ENCODE measurements at places on chromosomes 7 and 10.

DNA sequence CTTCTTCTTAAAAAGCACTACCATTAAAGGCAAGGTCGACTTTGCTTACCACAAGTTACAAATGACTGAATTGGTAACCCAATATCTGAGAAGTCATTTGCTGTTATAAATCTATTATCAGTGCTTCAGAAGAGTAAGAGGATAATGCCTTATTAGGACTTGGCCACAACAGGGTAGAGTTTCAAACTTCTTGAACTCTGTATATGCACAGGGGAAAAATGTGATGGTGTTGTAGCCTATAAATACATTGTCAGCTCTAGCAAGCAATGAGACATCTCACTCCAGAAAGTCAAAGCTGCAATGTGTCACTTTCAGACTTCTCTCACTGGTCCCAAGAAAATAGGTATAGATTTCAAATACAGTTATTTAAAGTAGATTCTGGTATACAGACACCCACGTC, 9.3 kb downstream of the TFEC start:
- DNase-seq = no peak

DNA sequence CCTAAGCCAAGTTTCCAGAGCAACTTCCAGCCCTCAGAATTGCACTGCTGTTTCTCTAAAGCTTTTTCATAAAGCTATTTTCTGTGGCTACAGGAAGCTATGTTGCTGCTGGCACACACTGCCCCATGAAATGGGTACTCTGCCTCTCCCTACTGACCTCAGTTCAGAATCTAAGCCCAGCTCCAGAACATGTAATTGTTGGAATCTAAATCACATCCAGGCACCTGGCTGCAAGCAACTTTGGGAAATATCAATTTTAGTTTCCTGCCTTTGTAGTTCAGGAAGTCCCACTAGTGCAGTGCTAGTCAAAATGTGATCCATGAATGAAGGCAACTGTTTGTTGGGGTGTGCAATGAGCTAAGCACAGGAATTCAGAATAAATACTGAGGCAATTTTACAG, 226.2 kb downstream of the THSD7A start:
- no peak for DNase-seq

DNA sequence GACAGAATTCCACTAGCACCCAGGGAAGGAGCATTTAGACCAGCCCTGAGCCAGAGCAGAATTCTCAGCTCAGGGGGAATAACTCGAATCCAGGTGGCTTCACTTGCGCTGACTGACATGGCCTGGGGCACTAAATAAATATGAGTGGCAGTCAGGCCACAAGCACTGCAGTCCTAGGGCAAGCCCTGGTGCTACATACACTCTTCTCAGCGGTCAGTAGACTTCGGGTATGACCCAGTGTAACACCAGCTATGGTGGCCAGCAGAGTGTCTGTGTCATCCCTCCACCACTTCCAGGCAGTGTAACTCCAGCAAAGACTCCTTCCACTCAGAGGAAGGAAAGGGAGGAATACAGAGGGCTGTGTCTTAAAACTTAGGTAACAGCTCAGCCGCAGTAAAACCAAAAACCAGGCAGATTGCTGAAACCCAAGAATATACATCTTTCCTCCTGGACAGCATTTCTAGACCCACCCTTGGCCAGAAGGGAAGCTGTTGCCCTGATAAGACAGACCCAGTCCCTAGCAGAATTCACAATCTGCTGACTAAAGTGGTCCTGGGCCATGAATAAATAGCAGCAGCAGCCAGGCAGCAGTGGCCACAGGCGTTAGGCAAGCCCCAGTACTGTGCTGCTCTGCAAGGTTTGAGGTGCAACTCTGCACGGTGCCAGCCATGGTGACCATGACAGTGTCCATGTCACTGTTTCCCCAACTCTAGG, 77.0 kb downstream of the SNX13 start:
- DNase-seq = no peak

DNA sequence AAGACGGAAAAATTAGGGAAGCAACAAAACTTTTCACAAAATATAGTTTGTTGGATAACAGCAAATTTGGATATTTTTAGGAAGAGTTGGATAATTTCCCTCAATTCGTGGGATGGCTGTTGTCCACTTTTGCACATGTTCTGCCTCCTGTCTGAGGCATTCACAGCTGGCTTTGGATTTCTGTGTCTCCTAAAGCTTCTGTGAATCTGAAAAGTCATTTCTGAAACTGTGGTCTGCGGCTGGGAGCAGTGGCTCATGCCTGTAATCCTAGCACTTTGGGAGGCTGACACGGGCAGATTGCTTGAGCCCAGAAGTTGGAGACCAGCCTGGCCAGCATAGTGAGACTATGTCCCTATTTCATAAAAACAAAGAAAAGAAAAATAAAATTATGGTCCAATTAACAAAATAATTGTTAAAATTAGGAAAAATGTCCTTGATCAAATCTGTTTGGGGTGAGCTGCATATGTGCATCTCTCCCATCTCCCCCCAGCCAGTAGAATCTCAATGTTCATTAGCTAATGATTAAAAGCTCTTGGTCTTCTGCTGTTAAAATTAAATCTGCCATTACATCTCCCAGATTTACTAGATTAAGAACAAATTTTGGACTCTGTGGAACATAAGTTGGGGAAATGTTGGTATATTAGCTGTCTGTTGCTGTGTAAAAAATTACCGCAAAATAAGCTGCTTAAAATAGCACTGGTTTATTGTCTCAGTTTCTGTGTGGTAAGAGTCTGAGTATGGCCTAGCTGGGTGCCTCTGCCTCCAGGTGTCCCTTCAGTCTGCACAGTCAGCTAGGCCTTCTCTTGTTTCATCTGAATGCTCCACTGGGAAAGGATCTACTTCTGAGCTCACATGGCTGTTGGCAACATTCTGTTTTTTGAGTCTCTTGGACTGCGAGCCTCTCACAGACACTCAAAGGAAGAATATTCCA, 332.0 kb upstream of the FZD1 start:
- DNase-seq = no peak

DNA sequence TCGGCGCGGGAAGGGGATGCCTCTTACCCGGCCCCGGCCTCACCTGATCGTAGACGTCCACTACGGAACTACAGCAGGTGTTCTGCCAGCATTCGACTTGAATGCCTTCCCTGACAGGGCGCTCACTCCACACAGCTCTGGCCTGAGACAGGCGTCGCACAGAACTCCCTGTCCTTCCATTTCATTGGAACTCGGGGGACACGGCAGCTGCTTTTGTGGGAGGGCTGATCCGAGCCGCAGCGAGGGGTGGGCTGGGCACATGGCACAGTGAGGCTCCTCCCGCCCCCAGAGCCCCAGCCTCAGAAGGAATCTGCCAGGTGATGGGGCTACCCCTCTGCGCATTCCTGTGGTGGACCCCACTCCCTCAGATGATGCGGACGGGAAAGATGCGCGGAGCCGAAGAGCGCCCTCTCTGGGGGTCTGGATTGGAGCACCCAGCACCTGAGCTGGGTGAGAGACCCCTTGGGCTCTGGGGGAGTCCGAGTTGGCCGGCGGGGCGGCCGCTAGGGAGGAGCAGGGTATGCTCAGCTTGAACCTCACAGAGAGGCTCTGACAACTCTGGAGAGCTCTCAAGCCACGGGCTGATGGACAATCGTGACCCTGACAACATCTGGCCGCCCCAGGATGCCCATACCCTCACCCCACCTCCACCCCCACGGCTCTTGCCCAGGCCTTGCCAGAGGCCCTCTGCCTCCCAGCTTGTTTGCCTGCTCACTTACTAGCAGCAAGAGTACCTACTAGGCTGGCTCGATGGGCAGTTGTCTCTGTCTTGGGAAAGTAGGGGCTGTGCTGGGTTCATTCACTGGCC, 36.6 kb downstream of the RASGEF1A start:
- no peak for DNase-seq

- DNase-seq = no peak
Observed at GRCh38 chr10:95214369-95214768, 20.3 kb downstream of the ACSM6 start.
